ENCODE measurements at places on chromosomes 1 and 21. TPM values are rescaled to one million over a fixed set of nuclear protein-coding genes. Genes with fewer than 3 reads are reported as not detected.

Gene AKR7A3
- 0.62 TPM for total RNA-seq

Gene MFSD2A
- total RNA-seq = 4.9 TPM

Gene OR2T35
- not detected for total RNA-seq

Gene AHCYL1
- total RNA-seq = 51.7 TPM

Gene NHLH1
- total RNA-seq = not detected

Gene TRIM17
- total RNA-seq = 0.33 TPM

Gene ARID1A
- 20.3 TPM for total RNA-seq

Gene WNT3A
- not detected for total RNA-seq

Gene KRTAP11-1
- total RNA-seq = not detected

Gene KRTAP7-1
- total RNA-seq = not detected

Gene MSH4
- total RNA-seq = 0.25 TPM

Gene UBE2U
- not detected for total RNA-seq

Gene SPRR5
- not detected for total RNA-seq

Gene IL20
- not detected for total RNA-seq

Gene ATP6V1G3
- total RNA-seq = not detected

Gene SLC50A1
- 19.7 TPM for total RNA-seq

Gene TCHH
- total RNA-seq = not detected

Gene FH
- total RNA-seq = 153 TPM

All from uterine smooth muscle cell (primary cell).